Activated naive CD8-positive, alpha-beta T cell treated with anti-CD3 and anti-CD28 coated beads, Interleukin-2, amount 50 U/mL, for 24 hours (primary cell): ENCODE measurements at places on chromosomes 7 and 10.
A peak's percentile ranks its signal among the peaks of the same experiment; 100 is the strongest.

GRCh38 chr10:6504296-6504695 lies 75.8 kb downstream of the PRKCQ start:
- peak; percentile 68 for DNase-seq

DNA sequence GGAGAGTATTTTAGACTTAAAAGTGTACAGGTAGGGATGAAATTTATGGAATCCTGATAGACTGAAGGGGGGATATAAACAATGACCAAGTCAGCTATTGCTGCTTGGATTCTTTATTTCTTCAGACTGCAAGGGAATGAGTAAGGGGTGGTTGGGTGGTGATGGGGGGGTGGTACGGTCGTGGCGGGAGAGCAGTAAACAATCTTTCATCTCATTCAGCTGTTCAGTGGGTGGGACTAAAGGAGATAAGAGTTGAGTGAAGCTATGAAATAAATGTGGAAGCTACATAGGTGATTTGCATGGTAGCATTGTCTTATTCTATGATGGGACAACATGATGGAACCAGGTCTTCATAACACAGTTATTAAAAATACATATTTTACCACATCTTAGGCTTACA lies 1.8 kb downstream of the SEPTIN7 start:
- peak; percentile 14 for DNase-seq

GRCh38 chr7:5452470-5452899 lies 28.9 kb upstream of the TNRC18 start:
- no peak for DNase-seq

DNA sequence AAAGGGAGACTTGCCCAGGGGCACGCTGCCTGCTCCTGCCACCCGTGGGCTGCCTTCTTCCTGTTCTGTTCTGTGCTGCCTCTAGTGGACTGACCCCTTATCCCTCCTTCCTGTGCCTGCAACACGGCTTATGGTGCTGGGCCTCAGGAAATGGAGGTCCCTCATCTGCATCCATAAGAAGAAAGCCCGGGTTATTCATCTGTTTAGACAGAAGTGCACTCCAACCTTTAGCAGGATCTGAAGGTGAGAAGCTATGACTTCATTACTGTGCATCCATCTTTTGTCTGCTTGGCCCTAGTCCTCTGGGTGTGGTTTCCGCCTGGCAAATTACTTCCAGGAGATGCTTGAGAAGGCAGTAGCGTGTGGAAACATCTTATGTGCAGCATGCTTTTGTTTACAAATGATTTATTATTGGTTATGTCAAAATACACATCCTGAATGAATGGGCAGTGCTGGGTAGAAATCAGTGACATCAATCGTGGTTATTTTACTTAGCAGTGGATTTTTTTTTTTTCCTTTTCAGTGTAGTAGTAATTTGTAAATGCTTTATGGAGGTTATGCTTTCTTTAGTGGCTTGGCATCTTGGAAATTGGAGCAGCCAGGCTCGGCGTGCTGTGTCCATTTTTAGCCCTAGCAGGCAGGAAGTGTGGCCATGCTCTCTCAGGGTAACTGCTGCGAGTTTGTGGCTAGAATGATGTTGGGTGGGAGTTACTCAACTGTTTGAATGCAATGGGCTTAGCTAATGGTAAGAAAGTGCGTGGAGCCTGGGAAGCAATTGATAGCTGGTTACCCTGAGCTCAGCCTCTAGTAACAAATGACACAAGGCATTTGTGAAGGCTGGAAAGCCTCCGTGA lies 12.7 kb downstream of the PTPRE start:
- no peak for DNase-seq

GRCh38 chr10:51685768-51686167 lies 13.6 kb downstream of the CSTF2T start:
- no peak for DNase-seq

DNA sequence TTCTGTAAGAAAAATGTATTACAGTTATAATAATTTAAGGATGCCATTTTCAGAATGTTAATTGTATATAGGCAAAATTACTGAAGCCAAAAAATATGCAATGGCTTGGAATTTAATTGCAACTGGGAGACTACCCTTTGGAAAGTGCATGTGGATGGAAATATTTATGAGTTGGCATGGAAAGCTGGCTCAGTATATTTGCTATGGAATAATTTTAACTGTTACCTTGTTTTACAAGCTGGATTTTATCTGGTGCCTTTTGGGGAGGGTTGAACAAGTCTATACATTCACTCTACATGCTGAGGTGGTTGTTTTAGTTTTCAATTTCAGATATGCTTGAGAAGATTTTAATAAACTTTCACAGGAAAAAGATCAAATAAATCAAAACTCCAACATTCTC lies 80.9 kb upstream of the ABCB5 start:
- no peak for DNase-seq

- no peak for DNase-seq
These were observed 88.0 kb downstream of the MDFIC start for GRCh38 chr7:115009736-115010440.

DNA sequence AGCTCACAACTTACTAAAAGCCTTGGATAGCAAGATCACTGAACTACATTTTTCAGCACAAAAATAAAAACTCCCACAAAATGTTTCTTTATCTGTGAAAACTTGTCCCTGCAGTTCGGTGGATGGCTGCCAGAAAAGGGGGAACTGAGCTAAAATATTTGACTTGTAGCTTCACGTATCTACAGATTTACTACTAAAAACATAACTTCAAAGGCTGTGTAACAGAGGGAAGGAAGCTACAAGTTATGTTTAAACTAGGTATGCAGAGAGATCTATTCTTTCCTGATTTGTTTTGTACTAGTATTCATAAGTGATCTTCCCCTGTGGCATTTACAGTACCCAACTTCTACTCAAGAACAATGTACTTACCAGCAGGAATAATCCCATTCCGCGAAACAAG lies 25.1 kb downstream of the SGCE start:
- no peak for DNase-seq

- no peak for DNase-seq
These were observed 43.6 kb downstream of the THNSL1 start for GRCh38 chr10:25059990-25060389.

DNA sequence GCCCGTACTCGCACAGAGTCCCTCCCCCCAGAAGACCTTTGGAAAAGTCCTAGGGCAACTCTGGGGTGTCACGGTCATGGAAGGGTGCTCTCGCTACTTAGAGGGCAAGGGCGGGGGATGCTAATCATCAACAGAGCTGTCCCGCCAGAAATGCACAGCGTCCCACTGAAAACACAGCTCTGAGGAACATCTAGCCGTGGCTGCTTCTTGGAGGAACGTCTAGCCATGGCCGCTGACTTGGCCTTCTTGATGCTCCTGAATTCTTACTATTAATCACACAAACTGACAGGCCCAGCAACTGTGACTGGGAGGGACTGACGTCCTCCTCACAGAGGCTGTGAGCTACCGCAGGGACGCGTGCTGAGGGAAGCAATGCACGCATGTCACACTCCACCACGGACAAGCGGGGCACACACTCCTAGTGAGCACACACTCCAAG lies 1.7 kb downstream of the TUBGCP2 start:
- no peak for DNase-seq

GRCh38 chr7:158603773-158604755 lies 16.4 kb upstream of the PTPRN2 start:
- no peak for DNase-seq

DNA sequence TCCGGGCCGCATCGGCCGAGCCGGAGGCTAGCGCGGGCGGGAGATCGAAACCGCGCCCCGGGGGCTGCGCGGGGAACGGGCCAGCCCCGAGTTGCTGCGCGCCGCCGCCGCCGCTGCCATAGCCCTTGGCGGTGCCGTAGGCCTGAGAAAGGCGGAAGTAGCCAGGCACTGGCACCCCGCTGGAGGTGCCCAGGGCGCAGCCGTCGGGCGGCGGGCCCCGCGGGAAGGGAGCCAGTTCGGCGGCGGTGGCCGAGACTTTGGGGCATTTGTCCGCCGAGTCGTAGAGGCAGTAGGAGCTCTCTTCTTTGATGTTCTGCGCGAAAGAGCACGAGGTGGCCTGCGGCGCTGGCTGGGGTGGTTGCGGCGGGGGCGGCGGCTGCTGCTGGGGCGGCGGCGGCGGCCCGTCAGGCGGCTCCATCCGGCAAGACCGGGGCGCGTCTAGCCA lies 587 bp downstream of the HOXA10 start:
- DNase-seq, result no peak

GRCh38 chr7:157266272-157266671 lies 70.5 kb upstream of the DNAJB6 start:
- DNase-seq, result no peak

- DNase-seq, result no peak
These were observed 336.8 kb downstream of the LRRTM3 start for GRCh38 chr10:67262675-67263074.

GRCh38 chr10:93854975-93855374 lies 38.8 kb upstream of the SLC35G1 start:
- no peak for DNase-seq

DNA sequence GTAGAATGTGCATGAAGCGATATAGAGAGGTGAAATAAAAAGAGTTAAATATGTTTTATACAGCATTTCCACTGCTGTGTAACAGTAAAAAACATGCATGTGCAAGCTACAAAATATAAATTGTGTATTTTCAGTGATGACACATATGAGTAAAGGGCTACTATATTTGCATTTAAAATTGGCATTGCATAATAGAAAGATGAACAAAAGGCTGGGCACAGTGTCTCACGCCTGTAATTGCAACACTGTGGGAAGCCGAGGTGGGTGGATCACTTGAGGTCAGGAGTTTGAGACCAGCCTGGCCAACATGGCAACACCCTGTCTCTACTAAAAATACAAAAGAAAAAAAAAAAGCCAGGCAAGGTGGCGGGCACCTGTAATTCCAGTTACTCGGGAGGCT lies 79.8 kb upstream of the CCDC71L start:
- no peak for DNase-seq

DNA sequence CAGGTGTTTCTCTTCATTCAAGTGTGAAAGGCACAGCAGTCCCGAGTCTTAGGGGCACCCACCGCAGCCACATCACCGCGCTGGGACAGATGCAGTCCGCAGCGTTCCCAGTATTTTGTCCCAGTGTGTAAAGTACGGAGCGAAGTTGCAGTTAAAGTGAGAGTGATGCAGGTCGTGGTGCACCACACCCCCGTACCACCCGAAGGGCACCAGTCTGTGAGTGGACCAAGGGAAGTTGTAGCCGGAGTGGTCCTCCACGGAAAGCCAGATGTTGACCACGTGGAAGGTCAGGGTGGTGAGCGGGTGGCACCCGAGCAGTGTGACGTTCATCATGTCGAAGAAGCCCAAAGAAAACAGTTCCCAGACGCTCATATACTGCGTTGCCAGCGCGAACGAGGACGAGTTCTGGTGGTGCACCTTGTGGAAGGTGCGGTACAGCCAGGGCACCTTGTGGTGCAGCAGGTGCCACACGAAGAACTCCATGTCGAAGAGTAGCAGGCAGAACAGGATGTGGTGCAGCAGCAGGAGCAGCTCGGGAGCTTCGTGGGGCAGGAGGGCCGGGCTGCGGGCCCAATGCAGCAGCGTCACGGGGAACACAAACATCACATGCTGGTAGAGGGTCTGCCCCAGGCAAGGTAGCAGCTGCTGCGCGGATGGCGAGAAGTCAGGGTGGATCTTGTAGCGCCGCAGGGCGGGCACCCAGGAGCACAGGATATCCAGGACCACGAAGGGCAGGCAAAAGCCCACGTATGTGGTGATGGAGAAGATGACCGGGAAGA lies 526 bp downstream of the CH25H start:
- DNase-seq, result peak; percentile 25

GRCh38 chr7:90488220-90488619 lies 18.8 kb downstream of the PTTG1IP2 start:
- DNase-seq, result no peak

DNA sequence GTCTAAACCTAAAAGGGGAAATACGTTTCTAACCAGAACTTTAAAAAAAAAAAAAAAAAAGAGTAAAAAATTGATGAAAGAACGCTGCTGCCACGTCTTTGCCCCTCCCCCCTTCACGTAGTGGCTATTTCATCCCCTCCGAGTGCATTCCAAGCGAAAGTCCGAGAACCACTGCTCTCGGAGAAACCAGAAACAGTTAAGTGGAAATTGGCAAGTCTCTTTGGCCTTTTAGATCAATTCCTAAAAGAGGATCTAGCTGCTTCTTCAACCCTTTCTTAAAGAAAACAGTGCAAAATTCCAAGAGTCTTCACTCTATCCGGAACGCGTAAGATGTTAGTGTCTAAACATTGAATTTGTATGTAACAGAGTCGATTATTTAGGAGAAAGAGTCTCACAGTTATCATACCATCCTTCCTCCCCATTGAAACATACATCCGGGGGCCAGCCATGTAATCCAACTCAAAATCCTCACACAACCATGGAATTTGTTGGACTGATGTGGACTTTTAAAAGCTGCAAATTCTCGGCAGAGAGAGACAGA lies 1.1 kb downstream of the P4HA1 start:
- peak; percentile 56 for DNase-seq
